Endothelial cell of umbilical vein (primary cell): ENCODE measurements at places on chromosomes 13 and 19.

- DNase-seq, result no peak
Observed at GRCh38 chr13:109148243-109148642, 518.8 kb downstream of the MYO16 start.

- no peak for DNase-seq
Observed at GRCh38 chr19:29326849-29327840, 114.2 kb upstream of the UQCRFS1 start.

DNA sequence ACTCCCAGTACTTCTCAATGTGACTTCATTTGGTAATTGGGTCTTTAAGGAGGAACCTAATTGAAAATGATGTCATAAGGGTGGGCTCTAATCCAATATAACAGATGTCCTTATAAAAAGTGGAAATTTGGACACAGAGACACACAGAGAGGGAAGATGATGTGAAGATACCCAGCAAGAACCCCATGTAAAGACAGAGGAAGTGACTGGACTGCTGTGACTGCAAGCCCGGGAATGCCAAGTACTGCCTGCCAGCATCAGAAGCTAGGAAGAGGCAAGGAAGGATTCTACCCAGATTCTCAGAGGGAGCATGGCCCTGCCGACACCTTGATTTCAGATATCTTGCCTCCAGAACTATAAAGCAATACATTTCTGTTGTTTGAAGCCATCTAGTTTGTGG is 239.3 kb downstream of the KCTD12 start:
- no peak for DNase-seq

DNA sequence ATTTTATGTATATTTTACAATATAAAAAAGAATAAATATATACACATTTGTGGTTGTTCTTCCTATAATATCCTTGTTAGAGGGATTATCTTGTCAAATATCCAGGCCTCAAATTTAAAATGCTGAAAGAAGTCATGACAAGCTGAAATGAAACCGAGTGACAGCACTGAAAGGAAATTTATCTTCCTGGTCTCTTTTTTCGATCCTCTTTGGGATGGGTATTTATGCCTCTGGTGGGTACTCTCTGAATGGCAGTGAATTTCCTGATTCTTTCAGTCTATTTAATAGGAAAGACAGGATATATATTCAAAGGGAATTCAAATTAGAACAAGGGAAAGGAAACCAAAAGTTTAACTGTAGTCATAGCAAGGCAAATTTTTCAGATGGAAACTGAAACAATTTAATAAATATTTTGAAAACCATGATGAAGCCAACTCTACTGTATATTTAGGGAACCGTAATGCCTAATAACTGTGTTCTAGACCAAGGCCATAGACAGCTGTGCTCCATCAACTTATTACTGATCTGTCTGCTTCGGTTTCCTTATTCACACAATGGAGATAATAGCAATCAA is 97.9 kb downstream of the DLEU7 start:
- DNase-seq, result no peak

DNA sequence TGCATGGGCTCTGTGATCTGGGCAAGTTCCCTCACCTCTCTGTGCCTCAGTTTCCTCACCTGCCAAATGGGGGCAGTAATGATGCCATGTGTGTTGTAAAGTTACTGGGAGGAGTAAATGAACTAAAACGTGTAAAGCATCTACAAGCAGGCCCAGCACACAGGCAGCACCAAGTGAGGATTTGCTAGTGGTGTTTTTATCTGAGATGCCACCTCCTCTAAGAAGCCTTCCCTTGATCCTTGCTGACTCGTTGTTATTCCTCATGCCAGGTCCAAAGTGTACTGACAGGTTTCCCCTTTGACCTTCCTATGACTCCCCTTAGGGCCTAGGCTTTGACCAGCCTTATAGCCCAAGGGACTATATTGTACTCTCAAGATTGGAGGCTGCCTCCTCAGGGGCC is 1.5 kb upstream of the UQCRFS1 start:
- no peak for DNase-seq

GRCh38 chr13:21458813-21459701 is at the start of gene ZDHHC20:
TSS of gene ZDHHC20 (minus strand) at chr13:21459303. CDS start at chr13:21459171, 132 bp downstream.
- peak; percentile 82 for DNase-seq

- DNase-seq, result no peak
Observed at GRCh38 chr13:106423530-106423929, 111.9 kb downstream of the EFNB2 start.

- DNase-seq, result no peak
Observed at GRCh38 chr13:91072486-91072885, 275.0 kb upstream of the MIR17HG start.

- no peak for DNase-seq
Observed at GRCh38 chr13:45786293-45786920, 65.1 kb downstream of the SIAH3 start.

DNA sequence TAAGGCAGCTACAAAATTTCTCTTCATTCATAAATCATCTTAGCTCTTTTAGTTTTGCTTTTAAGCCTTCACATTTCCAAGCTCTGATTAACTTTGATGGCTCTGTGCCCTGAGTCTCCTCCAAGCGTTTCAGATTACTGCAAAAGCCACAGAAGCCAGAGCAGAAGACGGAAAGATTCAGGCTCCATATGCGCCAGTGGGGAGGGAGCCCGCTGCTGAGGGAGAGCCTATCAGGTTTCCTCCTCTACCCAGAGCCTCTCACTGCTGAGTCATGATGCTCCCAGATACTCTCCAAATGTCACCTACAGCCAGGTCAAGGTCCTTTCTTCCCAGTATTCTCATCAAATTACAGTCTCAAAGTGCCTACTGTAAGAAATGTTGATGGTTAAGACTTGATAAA is 193.6 kb downstream of the RAP2A start:
- DNase-seq, result no peak

- DNase-seq, result peak; percentile 87
Observed at GRCh38 chr13:100875392-100876043, 200.9 kb upstream of the TMTC4 start.

- DNase-seq, result peak; percentile 27
Observed at GRCh38 chr13:44668688-44669087, 92.6 kb upstream of the TSC22D1 start.

DNA sequence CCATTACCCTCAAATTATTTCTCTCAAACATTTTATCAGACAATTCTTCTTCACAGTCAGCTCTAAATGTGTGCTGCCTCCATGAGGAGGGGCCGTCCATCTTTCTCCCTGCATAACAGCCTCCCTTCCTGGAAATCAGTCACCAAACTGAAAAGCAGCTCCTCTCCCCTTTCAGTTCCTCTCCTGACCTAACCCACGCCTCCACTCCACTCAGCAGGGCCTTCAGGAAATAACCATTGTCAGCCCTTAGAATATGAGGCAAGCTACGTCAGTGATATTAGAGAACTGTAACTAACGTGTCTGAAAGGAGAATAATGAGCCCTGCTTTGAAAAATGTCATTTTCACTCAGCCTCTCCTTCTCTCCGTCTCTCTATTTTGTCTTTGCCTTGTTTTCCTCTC is 116.2 kb downstream of the OLFM4 start:
- DNase-seq, result no peak

GRCh38 chr13:28100150-28101121 is at the start of gene FLT3:
TSS of gene FLT3 (minus strand) at chr13:28100576. CDS start at chr13:28100510, 66 bp downstream.
- peak; percentile 10 for DNase-seq

DNA sequence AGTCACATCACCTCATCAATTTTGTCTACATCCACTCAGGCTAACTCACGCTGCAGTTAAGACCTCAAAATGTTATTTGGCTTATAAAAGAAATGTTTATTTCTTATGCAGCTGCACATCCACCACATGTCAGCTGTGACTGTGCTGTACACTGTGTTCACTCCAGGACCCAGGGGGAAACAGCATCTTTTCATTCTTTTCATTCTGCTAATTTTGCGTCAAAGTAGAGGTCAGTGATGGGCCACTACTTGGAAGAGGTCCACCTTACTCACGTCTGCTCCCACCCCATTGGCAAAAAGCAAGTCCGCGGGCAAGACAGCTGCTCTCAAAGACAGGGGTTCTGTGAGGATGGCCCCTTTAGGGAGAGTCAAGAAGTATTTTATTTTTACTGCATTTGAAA is 4.5 kb upstream of the DCT start:
- DNase-seq, result no peak

- DNase-seq, result peak; percentile 25
Observed at GRCh38 chr19:11422163-11423065, 3.3 kb upstream of the RGL3 start.

GRCh38 chr19:38743394-38744297 is 628 bp downstream of the CAPN12 start:
- no peak for DNase-seq

GRCh38 chr19:11338121-11338520 is 1.3 kb downstream of the RAB3D start:
- DNase-seq, result no peak

- DNase-seq, result no peak
Observed at GRCh38 chr13:98215508-98215907, 38.4 kb upstream of the RNF113B start.

GRCh38 chr13:33053397-33054066 is 37.3 kb downstream of the KL start:
- DNase-seq, result no peak
